T-helper 22 cell (primary cell): ENCODE measurements at places on chromosomes 1 and 21.

GRCh38 chr1:224521904-224522734 lies 87.5 kb upstream of the WDR26 start:
- DNase-seq, result no peak

DNA sequence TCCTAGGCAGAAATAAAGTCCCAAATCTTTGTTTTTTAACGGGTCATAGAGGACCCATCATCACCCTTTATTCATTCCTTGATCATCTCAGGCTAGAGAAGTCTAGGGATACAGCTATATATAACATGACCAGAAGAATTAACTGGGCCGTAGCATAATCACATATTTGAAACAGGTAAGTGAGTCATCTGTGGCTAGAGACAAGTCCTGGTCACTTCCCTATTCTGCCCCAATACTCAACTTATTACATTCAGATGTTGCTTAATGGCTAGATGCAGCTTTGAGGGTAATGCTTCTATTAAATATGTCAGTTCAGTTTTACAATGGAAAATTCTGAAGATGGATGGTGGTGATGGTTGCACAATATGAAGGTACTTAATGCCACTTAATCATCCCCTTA lies 47.0 kb downstream of the EXO1 start:
- DNase-seq, result no peak

GRCh38 chr1:66217021-66217420 lies 316.9 kb upstream of the SGIP1 start:
- DNase-seq, result no peak

DNA sequence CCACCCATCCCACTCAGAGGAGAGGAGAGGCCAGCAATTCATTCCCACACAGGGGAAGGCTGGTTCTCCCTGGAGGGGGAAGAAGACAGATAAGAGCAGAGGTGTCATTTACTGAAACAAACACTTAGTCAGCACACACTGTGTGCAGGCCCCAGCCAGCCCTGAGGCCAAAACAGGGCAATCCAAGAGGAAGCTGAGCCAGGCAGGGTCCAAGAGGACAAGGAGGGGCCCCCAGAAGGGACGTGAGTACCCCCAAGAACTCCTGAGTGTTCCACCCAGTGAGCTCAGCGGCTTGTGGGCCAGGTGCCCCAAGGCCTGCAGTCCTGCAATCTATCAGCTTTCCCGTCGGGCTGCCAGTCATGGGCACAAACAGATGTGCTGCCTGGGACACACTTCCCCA lies 15.8 kb downstream of the ADGRB2 start:
- no peak for DNase-seq

DNA sequence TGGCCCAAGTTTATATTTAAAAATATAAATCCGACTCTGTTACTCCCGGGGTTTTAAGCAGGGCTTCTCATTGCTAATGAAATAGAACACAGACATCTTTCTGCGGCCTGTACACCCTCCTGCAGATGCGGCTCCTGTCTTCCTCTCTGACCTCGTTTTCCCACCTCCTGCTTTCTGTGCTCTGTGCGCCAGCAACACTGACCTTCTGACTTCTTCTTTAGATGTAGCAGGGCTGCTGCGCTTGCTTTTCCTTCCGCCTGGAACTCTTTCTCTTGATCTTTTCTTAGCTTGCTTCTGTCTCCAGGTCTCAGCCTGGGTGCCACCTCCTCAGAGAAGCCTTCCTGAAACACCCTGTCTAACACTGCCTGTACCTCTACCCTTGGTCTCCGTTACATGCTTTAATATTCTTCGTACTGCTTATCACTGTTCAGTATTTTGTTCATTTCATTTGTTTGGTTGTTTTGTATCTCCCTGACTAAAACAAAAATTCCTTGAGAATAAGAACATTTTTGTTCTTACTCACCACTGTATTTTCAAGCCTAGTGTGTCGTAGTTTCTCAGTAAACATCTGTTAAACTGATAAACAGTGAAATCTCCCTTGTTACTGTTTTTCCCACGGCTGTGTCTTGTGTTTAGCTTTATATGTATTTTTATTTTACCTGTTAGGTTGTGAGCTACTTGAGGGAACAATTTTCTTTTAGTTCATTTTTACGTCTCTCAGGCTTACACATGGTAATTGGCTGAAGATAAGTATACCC lies 79.0 kb downstream of the ST3GAL3 start:
- no peak for DNase-seq

DNA sequence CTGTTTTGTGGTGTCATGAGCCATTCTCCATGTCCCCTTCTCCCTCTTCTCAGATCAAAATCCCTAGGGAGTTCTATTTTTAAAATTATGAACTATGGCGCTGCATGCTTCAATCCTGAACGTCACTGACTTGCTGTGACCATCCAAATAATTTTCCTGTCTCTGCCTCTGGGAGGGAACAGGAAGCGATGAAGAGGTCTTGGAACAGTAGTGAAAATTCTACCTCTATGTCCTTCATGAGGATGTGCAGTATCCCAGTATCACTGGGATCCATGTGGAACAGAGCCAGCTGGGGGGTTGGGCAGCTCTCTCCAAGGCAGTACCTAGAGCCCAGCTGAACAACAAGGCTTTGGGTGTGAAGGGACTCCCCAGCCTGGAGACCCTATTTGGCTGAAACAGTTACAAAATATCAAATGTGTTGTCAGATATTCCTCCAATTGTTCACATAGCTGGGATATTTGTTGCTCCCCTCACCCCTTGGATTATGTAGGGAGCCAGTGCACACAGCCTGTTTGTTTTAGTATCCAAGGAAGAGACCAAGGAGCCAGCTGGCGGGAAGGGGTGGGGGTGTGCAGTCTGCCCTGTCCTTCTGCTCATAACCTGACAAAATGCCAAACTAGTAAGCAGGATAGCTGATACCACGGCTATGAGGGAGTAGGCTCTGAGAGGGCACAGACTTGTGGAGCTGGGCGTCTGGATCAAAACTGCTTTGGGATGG lies 7.6 kb downstream of the DCLRE1B start:
- no peak for DNase-seq
